ENCODE measurements at places on chromosomes 11 and 22.
A peak's percentile ranks its signal among the peaks of the same experiment; 100 is the strongest.

DNA sequence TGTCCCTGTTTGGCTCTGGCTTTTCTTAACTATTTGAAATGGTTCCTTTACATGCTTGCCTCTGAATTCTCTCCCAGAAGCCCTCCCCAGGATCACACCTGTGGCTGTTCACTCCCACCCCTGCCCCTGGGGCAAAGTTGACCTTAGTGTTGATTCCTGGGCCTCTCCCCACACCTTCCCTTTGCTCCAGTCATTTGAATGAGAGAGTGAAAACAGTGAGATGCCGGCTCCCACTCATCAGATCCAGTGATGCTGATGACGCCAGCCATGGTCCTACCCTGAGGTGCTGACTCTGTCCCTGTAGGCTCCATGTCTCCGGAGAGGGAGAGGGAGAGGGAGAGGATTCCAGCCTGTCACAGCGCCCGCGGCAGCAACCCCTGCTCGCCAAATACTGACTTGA lies 40.7 kb downstream of the LRP5 start:
- DNase-seq = no peak

DNA sequence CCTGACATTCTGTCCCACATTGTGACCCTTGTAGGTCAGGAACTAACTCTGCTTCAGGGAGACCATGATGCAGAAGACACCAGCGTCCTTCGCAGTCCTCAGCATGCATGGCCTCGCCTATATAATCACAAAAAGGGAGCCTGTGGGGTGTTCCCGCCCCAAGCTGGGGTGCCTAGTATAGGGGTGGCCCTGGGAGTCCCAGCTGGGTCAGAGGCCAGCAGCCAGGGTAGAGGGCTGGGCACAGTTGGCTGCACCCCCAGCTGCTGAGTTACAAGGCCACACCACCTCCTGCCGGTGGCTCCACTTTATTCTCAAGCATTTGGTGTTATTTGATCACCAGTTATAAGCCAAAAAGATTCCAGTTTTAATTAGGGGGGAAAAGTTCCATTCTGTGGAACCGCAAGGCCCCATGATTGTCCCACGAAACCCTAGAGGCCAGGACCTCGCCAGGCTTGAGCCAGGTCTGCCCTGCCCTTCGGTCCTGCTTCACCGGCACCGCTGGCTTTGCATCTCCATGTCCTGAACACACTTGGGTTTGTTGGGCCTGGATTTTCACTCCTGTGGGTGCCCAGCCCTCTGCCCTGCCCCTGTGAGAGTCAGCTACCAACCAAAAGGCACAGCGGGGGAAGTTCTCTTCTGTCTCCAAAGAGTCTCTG lies 15.0 kb upstream of the GNB1L start:
- no peak for DNase-seq

GRCh38 chr11:94588366-94588942 lies 21.3 kb downstream of the PIWIL4 start:
- no peak for DNase-seq

DNA sequence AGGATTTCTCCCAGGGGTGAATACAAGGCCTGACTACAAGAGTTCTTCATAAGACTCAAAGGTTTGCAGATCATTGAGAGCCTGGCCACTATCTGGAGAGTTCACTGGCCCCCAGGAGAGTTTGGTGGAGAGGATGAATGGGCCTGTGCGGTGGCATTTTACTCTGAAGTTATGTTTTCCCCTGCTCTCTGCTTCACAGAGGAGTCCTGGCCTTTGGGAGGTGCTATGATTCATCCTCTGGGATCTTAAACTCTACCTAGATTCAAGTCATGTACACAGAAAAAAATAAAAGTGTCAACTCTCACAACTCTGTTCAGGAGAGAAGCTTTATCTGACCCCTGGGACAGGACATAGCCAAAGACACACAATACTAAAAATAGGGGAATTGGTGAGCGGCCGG lies 159.1 kb upstream of the CARD18 start:
- no peak for DNase-seq

DNA sequence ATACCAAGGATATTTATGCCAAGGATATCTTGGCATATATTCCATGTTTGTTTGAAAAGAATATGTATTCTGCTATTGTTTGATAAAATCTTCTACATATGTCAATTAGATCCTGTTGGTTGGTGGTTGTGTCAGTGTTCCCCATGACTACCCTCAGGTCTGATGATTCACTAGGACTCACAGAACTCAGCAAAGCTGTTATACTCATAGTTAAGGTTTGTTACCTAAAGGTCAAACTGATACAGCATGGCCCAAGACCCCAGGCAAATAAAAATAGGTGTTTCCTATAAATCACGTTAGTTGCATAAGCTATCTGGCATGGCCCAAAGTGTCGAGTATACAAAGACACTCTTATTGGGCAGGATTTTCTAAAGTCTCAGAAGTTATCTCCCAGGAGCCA lies 30.2 kb upstream of the B3GNT6 start:
- DNase-seq = no peak

- no peak for DNase-seq
These were observed 742.9 kb downstream of the LRRC4C start for GRCh38 chr11:40716344-40717130.

DNA sequence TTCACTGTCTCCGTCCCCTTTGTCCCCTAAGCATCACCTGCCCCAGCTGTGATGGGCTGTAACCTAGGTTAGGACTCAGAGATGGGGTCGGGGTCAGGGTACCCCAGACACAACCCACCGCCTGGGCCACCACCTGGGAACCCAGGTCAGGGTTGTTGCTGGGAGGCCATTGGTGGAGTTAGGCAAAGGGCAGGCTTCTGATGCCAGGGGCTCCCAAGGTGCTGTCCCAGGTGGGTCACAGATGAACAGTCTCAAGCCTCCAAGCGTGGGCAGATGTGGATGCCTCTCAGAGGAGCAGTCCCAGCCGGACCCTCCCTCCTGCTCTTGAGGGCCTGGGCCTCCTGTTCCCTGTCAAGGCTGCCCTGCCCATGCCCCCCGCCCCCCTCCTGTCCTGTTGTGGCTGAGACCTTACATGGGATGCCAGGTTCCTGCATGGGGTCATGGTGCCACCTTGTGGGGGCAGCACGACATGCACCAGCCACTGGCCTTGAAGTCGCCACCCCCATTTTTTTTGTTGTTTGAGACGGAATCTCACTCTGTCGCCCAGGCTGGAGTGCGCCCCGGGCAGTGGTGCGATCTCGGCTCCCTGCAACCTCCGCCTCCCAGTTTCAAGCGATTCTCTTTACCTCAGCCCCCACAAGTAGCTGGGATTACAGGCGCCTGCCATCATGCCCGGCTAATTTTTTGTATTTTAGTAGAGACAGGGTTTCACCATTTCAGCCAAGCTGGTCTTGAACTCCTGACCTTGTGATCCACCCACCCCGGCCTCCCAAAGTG lies 12.1 kb downstream of the GATD1 start:
- no peak for DNase-seq

GRCh38 chr11:70251659-70252321 lies 18.7 kb upstream of the PPFIA1 start:
- no peak for DNase-seq

DNA sequence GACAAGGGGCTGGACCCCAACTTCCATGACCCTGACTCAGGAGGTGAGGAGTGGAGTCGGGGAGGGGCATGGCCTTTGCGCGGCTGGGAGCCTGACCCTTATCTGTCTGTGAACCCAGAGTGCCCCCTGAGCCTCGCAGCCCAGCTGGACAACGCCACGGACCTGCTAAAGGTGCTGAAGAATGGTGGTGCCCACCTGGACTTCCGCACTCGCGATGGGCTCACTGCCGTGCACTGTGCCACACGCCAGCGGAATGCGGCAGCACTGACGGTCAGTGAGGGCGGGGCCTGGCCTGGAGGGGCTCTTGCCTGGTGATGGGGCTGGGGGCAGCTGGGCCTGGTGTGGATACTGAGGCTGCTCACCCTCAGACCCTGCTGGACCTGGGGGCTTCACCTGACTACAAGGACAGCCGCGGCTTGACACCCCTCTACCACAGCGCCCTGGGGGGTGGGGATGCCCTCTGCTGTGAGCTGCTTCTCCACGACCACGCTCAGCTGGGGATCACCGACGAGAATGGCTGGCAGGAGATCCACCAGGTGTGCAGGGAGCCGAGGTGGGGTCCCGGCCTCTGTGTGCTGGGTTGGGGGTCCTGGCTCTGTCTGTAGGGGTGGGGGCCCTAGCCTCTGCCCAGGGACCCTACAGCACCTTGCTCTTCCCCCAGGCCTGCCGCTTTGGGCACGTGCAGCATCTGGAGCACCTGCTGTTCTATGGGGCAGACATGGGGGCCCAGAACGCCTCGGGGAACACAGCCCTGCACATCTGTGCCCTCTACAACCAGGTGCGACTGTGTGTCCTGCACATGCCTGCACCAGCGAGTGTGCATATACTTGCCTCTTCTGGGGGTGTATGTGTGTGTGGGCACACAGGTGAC lies 6.3 kb downstream of the SHANK3 start:
- DNase-seq = no peak

- DNase-seq = no peak
These were observed 52.8 kb downstream of the BCR start for GRCh38 chr22:23233084-23233531.

- DNase-seq = no peak
These were observed 4.1 kb upstream of the SIK2 start for GRCh38 chr11:111598148-111598547.

DNA sequence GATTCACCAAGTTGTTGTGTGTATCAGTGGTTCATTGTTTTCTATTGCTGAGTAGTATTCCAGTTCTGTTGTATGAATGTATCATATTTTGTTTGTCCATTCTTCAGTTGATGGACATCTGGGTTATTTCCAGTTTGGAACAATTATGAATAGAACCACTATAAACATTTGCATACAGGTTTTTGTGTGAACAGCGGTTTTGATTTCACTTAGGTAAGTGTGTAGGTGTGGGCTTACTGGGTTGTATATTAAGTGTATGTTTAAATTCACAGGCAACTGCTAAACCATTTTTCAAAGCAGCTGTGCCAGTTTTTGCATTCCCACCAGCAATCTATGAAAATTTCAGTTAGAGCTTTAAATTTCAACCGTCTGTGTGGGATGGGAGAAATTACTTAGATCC lies 217.8 kb downstream of the NELL1 start:
- no peak for DNase-seq

GRCh38 chr22:30667107-30667493 lies 575 bp downstream of the DUSP18 start:
- no peak for DNase-seq

DNA sequence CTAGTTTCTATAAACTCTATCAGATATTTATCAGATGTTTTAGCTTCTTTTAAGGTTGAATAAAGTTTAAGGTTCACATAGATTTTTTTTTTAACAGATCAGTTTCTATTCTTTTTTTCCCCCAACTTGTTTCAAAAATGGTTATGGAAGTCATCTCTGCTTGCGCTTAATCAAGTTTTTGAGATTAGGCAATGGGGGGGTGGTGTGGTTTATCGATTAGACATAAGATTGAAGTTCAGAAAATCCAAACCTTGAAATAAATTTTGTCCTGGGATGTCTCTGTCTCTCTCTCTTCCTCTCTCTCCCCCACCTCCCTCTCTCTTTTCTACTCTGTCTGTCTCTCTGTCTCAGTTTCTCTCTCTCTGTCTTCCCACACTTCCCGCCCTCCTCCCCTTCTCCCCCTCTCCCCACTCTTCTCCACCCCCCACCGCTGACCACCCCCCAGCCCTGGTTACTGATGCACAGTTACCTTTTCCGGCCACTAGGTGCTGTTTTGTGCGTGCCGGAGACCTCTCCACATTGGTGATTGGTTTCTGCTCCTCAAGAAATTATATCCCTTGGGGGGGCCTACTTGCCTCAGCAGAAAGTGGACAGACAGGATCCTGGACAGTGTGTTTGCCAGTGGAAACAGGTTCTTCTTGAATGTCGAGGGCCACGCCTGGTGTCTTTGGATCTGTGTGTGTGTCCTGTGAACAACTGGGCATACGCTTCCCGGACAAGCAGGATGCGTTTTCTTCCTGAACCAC lies 29.7 kb upstream of the ANO1 start:
- no peak for DNase-seq

DNA sequence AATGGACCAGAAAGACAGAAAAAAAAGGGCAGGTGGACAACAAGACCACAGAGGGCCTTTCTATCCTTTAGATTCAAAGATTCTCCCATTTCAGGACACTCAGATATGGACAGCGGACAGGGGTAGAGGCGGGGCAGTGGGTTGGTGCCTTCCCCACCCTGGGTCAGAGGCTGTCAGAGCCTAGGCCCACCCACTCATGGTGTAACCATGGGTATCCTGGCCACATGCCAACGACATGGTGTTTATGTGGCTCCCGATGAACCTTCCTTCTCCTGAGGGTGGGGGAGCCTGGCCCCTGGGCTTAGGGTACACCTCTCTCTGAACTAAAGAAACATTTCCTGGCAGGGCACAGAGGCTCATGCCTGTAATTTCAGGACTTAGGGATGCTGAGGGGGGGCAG lies 14.3 kb upstream of the P2RY2 start:
- no peak for DNase-seq

DNA sequence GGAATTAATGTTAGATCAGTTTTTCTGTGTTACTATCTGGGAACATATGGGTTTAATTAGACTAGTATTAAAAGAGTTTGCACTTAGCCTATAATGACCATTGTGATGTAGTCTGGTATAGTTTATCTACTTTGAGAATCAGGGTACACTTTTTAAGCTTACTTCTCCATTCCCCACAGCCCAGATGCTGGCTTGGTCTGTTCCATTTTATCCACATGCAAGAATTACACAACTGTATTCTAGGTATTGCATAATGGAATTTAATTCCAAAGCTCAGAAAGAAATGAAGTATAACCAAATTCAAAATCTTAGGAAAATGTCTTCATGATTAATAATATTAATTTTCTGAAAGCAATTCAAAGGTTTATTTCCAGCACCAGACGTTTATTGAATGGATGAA lies 122.2 kb upstream of the PDGFD start:
- no peak for DNase-seq

- no peak for DNase-seq
These were observed 32.2 kb upstream of the PTPRJ start for GRCh38 chr11:47948137-47948536.

DNA sequence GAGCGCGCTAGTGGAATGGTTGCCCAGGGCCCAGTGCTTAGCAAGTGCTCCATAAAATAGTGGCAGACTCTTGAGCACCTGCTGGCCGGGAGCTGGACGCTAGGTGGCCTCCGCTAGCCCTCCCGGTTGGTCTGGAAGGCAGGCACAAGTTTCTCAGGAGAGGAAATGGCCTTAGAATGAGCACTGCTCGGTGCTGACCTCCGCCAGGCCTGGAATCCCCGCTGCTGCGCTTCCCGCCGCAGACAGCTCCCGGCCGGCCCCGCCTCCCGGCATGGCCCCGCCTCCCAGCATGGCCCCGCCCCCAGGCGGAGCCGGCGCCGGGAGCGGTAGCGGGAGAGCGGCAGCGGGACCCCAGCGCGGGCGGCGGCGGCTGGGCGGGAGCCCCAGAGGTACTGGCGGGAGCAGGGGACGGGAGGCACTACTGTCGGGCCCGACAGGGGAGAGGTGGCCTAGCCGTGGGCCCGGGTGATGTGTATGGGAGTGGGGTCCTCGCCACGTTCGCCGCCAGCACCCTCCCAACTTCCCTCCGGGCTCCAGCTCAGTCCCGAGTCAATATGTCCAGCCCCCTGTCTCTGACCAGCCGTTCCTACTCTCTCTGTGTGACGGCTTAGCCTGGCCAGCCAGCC lies at the start of gene SIPA1:
SIPA1 (plus strand) TSS at position 308 of the 626 bp plus-strand sequence. CDS start 2,821 bp downstream, outside the sequence.
- peak; percentile 62 for DNase-seq

DNA sequence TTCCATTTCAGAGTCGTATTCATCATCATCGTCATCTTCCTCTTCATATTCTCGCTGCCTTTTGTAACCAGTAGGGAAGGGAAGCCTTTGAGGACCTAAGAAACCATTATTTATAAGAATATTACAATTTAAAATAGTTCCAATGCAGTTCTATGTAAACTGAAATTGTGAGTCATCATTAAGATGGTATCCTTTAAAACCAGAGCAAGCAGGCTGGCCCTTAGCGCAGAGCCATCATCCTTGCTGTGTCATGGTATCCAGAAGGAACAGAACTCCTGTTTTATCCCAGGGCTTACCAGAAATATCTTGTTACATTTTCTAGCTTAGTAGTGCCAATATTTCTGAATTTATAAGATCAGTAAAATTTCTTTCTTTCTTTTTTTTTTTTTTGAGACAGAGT lies 12.8 kb downstream of the MISFA start:
- no peak for DNase-seq
